Cardiac fibroblast (primary cell): ENCODE measurements at places on chromosomes 5 and 9.

- no peak for DNase-seq
Measured at GRCh38 chr5:106185661-106186081, 1485.1 kb downstream of the EFNA5 start.

DNA sequence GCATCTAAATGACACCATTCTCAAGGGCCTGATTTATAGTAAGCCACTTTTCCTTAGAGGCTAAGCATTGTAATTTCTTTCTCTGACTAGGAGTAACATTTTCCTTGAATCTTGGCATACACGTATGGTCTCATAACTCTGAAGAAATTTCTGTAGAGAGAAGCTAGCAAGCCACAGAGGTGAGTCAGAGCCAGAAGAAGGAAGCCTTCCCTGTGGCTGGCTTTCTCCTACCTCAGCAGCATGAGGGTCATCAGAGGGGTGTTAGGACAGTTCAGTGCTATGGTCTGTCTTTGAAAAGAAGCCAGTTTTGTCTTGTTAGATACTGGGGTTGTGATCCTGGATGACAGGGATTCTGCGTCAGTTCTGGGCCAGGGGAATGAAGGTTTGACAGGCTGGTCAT, 3.2 kb downstream of the SNX30 start:
- peak; percentile 80 for DNase-seq

GRCh38 chr9:111711548-111711947, 50.1 kb downstream of the GNG10 start:
- no peak for DNase-seq

DNA sequence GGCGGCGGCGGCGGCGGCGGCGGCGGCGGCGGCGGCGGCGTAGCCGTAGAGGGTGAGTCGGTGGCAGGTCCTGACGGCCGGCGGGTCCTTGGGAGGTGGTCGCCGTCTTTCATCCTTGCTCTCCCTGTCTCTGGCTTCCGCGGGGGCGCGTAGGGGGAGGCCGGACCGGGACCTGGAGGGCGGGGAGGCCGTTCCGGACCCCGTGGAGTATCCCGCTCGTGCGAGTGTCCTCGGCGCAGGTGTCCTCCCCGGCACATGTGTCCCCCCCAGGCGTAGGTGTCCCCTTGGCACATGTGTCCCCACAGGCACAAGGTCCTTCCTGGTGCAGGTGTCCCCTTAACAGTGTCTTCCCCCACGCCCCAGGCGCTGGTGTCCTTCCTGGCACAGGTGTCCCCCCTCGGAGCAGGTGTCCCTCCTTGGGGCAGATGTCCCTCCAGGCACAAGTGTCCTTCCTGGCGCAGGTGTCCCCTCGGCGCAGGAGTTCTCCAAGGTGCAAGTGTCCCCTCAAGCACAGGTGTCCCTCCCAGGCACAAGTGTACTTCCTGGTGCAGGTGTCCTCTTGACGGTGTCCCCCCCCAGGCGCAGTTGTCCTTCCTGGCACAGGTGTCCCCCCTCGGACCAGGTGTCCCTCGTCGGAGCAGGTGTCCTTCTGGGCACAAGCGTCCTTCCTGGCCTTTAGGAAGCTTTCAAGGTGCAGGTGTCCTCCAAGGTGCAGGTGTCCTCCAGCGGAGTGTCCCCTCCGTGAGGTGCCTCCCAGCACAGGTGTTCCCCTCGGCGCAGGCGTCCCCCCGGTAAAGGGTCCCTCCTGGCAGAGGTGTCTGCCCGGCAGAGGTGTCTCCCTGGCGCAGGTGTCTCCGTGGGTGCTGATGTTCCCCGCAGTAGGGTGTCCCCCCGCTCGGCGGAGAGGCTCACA, 519 bp downstream of the EXOC3 start:
- DNase-seq: no peak

GRCh38 chr5:16104961-16105360, 74.6 kb downstream of the MARCHF11 start:
- DNase-seq: no peak

GRCh38 chr5:7794823-7795222, 56.1 kb downstream of the CFAP90 start:
- no peak for DNase-seq

DNA sequence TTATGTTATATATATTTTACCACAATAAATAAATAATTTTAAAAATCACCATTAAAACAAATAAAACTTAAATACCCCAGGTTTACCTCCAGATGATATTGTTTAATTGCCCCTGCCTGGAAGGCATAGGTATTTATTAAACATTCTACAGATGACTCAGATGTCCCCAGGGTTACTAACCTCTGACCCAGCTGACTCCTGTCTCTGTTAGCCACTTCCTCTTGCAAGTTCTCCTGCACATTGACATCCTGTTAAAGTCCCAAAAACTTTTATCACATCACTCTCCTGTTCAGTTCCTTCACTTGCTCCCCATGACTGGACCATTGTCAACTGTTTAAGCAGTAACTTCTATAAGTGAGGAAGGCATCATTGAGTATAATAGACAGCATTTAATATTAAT, 37.0 kb upstream of the RAB3C start:
- no peak for DNase-seq

DNA sequence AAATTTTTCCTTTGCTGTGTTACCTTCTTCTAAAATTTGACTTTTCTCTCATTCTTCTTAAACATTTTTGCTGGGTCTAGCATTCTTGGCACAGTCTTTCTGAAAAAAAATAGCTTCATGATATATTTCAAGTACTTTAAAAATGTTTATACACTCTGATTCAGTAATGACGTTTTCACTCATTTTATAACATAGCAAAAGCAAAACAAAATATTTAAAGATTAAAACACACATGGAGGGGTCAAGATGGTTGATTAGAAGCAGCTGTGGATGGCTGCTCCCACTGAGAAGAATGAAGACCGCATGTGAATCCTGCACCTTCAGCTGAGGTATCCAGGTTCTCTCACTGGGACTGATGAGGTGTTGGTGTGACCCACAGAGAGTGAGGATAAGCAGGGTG, 188.2 kb downstream of the SGCD start:
- no peak for DNase-seq

DNA sequence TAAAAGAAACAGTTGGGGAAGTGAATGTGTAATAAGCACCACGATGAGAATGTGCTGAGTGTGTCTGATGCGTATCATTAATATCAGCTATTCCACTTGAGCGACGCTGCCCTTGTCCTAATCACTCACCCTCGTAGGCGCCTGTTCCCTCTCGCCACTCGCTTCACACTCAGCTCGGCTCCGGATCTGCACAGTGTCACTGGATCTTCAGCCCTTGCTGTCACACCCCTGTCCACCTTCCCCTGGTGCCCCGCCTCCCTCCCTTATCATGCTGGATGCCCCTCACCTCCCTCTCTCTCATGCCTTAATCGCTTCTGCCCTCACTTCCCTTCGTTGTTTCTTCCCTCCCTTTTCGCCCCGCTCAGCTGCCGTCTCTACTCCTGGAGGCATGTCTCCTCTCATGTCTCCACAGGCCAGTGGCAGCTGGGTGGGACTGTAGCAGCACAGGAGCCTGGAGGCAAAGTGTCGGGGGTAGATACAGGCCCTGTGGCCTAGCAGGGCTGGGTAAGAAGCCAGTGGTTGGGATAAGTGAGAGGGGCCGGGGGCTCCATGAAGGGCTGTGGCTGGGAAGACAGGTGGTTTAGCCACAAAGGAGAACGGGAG, 43.5 kb downstream of the ANKDD1B start:
- DNase-seq: no peak

DNA sequence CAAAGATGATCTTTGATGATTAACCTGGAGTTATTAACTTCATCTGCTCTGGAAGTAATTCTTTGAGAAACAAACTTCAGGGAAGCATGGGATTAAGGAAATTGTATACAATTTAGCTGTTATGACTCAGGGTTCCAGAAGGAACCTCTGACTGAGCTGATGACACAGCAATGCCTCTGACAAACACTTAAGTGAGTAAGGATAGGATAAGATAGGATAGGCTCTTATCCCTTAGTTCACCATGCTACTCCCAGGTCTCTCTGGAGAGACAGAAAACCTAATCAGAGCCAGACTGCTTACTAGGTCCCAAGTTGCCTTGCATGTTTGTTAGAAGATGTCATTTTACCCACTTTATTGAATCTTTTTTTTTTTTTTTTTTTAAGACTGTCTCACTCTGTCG, 12.6 kb upstream of the TMEM38B start:
- peak; percentile 78 for DNase-seq

- DNase-seq: peak; percentile 96
Measured at GRCh38 chr9:77752554-77752953, 104.4 kb upstream of the GNA14 start.

GRCh38 chr5:38341056-38341455, 82.7 kb downstream of the EGFLAM start:
- DNase-seq: no peak

- DNase-seq: no peak
Measured at GRCh38 chr5:131186561-131187256, 16.0 kb downstream of the LYRM7 start.

GRCh38 chr5:169395136-169395535, 94.2 kb upstream of the SLIT3 start:
- peak; percentile 43 for DNase-seq
